ENCODE measurements at places on chromosomes 2 and 18. TPM values are rescaled to one million over a fixed set of nuclear protein-coding genes. Genes with fewer than 3 reads are reported as not detected.

GRCh38 chr2:174659069-174659900 is 61.7 kb upstream of the WIPF1 start:
- no peaks in the 10 kb centered on the region for H3K36me3 ChIP-seq
- no peak overlapping the region for H3K4me3 ChIP-seq
- no peak for DNase-seq
- peaks cover 14% of the 10 kb centered on the region for H3K4me1 ChIP-seq
- no peaks in the 10 kb centered on the region for H3K27me3 ChIP-seq

DNA sequence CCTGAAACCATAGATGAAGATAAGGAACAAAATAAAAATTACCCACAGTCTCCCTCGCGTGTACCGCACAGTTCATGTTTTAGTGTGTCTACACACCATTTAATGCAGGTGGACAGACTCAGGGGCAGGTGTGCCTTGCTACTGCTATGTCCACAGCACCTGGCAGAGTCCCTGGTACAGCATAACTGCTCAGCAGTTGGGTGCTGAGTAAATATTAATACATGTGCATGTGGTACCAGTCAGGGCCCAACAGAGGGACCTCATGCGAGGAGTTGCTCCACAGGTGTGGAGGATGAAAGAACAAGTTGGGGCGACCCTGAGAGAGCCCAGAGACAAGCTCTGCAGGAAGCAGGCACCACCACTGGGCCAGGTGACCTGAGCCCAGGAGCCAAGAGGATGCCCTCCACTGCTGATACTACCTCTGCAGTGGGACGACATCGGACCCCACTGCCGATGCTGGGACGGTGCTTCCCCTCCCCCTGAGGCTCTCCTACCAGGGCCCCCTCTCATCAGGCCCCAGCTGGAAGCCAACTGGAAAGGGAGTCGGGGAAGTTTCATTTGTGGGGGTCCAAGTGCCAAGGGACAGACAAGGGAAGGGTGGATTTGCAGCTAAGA is 100.8 kb downstream of the NEDD4L start:
- H3K27ac ChIP-seq, result no peak overlapping the region
- DNase-seq, result no peak
- H3K36me3 ChIP-seq, result no peaks in the 10 kb centered on the region
- H3K27me3 ChIP-seq, result no peaks in the 10 kb centered on the region

DNA sequence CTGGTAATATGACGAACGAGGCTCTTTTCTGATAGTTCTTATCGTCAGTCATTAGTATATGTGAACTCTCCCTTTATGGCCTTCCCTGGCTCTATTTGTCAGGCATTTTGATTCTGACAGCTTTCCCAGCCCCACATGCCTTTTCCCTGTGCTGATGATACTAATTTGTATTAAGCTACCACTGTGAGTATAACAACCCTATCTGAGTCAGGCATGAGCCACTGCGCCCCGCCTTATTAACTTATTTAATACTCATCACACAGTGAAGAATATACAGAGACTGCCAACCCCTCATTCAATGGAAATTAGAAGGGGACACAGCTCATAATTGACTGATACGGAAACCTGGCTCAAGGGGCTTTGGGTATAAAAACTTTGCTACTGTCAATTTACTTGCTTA is 140.0 kb downstream of the NETO1 start:
- H3K4me3 ChIP-seq, result no peak overlapping the region
- no peaks in the 10 kb centered on the region for H3K4me1 ChIP-seq
- no peak for DNase-seq
- no peaks in the 10 kb centered on the region for H3K36me3 ChIP-seq

- peak; percentile 92 for DNase-seq
- H3K4me1 ChIP-seq, result peaks cover 16% of the 10 kb centered on the region
- H3K4me3 ChIP-seq, result no peak overlapping the region
Measured at GRCh38 chr2:216478151-216478550, 20.5 kb upstream of the RPL37A start.

GRCh38 chr2:221606424-221606823 is 34.3 kb upstream of the EPHA4 start:
- no peak overlapping the region for H3K27ac ChIP-seq
- peaks cover 3% of the 10 kb centered on the region for H3K27me3 ChIP-seq
- H3K4me1 ChIP-seq, result no peaks in the 10 kb centered on the region
- no peak overlapping the region for H3K4me3 ChIP-seq

DNA sequence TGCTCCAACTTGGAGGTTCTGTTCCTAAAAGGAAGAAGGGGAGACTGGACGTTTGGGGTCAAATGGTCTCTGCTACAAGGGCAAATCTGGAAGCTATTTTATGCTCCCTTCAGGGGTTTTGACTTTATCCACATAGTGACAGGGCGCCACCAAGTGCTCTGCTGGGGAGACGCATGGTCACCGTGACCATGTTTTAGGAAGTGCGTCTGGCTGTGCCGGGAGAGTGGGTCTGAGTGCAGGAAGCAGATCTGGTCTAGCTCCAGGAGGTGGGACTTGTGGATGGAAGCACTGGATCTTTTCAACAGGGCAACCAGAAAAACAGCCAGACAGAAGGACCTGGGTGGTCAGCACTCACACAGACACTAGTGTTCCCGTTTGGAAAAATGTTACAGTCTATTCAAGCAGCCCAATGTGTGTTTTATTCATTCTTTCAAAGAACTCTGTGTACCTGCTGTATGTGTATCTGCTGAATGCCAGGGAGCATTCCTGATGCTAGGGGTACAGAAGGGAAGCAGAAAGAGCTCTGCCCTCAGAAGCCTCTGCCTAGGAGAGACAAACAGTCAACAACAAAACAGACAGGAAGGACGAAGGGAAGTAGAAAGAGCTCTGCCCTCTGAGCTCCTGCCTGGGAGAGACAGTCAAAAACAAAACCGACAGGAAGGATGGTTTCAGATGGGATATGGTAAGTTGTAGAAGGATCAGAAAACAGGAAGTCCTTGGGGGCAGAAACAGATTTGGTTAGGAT is 14.3 kb downstream of the IMPA2 start:
- no peak overlapping the region for H3K4me3 ChIP-seq
- peak; percentile 52 for DNase-seq
- H3K4me1 ChIP-seq, result peaks cover 10% of the 10 kb centered on the region

The NYAP2 gene
- total RNA-seq, result 0.19 TPM

GRCh38 chr2:28390241-28390745 is 2.4 kb upstream of the FOSL2 start:
- H3K4me1 ChIP-seq, result peaks cover 36% of the 10 kb centered on the region
- H3K27me3 ChIP-seq, result no peaks in the 10 kb centered on the region
- no peaks in the 10 kb centered on the region for H3K36me3 ChIP-seq
- H3K4me3 ChIP-seq, result peak overlapping the region; percentile 82
- peak overlapping the region; percentile 94 for H3K27ac ChIP-seq

DNA sequence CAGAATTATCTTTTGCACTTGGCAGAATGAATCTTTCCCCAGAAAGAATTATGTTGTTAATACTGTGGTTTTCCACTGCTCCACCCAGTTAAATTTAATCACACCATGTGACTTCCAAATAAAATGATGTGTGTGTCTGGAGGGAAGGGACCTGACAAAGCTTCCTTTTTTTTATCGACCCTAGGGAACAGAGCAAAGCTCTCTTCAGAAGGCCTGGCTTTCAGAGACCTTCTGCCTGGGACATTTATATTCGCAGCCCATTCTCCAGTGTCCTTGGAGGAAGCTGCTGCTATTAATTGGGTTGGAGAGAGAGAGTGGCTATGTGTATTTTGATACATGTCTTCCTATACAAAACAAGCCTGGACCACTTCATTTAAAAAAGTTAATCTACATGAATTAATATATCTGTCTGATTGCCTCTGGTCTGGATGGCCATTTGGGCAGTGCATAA is 233.7 kb downstream of the PRKCE start:
- peak; percentile 41 for DNase-seq
- H3K27me3 ChIP-seq, result no peaks in the 10 kb centered on the region
- H3K36me3 ChIP-seq, result no peaks in the 10 kb centered on the region
- H3K27ac ChIP-seq, result no peak overlapping the region
- no peaks in the 10 kb centered on the region for H3K4me1 ChIP-seq
- H3K4me3 ChIP-seq, result no peak overlapping the region

The FAM110C gene
- total RNA-seq, result 1.4 TPM

The COL4A4 gene
- 0.62 TPM for total RNA-seq

DNA sequence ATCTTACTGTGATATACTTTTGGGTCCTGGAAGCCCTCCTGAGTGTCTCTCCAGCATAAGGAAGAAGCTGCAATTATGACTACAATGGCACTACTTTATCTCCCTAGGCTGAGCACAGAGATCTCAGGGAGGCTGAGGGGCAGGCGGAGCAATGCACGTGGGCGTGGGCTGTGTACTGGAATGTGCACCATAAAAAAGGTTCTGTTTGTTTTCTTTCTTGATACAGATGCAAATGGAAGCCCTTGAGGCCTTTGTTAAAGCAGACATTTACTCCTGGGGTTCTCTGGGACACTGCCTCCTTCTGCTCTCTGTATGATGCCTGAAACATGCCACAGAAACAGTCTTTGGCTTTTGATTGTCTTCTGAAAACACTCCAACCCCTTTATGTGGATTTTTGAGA is 79.1 kb upstream of the DLX2 start:
- no peak overlapping the region for H3K4me3 ChIP-seq
- peaks cover 23% of the 10 kb centered on the region for H3K4me1 ChIP-seq
- no peaks in the 10 kb centered on the region for H3K36me3 ChIP-seq
- H3K27me3 ChIP-seq, result peaks cover 3% of the 10 kb centered on the region

DNA sequence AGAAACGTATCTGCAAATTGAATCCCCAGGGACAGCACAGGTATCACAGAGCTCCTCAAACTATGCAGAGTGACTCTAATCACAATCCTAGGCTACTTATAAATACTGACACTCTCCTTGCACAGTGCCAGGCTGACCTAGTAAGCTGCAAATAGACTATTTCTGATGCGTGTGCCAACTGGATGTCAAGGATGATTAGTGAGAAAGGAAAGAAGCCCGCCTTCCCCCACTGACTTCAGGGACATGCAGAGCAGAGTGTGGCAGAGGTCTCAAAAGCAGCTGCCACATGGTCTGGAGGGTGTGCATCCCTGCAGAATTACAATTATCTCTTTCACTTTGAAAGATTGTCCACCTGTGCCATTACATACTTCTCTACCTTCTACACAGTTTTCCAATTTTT is 235.6 kb downstream of the CPS1 start:
- H3K4me3 ChIP-seq, result no peak overlapping the region
- no peak for DNase-seq
- no peaks in the 10 kb centered on the region for H3K36me3 ChIP-seq
- no peaks in the 10 kb centered on the region for H3K27me3 ChIP-seq
- H3K4me1 ChIP-seq, result no peaks in the 10 kb centered on the region
- H3K27ac ChIP-seq, result no peak overlapping the region

The TUBA4B gene
- not detected for total RNA-seq

- no peak overlapping the region for H3K27ac ChIP-seq
- H3K4me3 ChIP-seq, result no peak overlapping the region
- no peaks in the 10 kb centered on the region for H3K27me3 ChIP-seq
- H3K4me1 ChIP-seq, result no peaks in the 10 kb centered on the region
Measured at GRCh38 chr18:5417342-5417741, 121.8 kb upstream of the ZBTB14 start.

The NCKAP1 gene
- total RNA-seq, result 167 TPM

DNA sequence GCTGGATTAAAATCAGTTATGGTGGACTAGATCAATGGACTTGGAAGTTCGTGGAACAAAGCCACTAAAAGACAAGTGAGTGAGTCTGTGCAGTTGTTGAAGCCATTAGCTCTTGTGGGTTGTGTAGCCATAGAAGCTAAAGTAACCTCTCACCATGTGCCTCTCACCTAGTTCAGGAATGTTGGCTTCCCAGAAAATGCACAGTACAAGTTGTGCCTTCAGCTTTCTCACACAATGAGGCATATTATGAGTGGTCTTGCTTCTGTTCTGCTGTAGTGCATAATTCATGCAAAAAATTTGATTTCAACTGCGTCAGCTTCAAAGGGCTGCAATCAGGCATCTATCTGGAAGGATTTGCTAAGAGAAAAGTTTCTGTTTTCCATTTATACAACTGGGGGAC is 26.2 kb downstream of the CERS6 start:
- H3K4me3 ChIP-seq, result no peak overlapping the region
- DNase-seq, result no peak
- H3K4me1 ChIP-seq, result no peaks in the 10 kb centered on the region
- H3K36me3 ChIP-seq, result no peaks in the 10 kb centered on the region
- H3K27ac ChIP-seq, result no peak overlapping the region

Measured in astrocyte (in vitro differentiated cells and primary cell).